Placental pericyte (primary cell): ENCODE measurements at places on chromosomes 3 and 15. TPM values are rescaled to one million over a fixed set of nuclear protein-coding genes. Genes with fewer than 3 reads are reported as not detected.

The ALG1L2 gene
- not detected in 2 replicates for total RNA-seq

The SPINK8 gene
- total RNA-seq, result not detected in 2 replicates

The RBP2 gene
- total RNA-seq, result not detected in 2 replicates

The EPHA3 gene
- 0.14 and 0.22 TPM in 2 replicates for total RNA-seq

The SI gene
- total RNA-seq, result not detected in 2 replicates

The CCDC54 gene
- not detected in 2 replicates for total RNA-seq

The BCL2A1 gene
- total RNA-seq, result 0.44 and 1.3 TPM in 2 replicates

The TNFSF10 gene
- 0.22 and 0.43 TPM in 2 replicates for total RNA-seq

The P2RY1 gene
- total RNA-seq, result under 0.01 and 0.43 TPM in 2 replicates

The LRRC58 gene
- 23.4 and 50.4 TPM in 2 replicates for total RNA-seq

The STAC gene
- 0.14 and 0.44 TPM in 2 replicates for total RNA-seq

The ZCWPW2 gene
- total RNA-seq, result 0.66 and 0.72 TPM in 2 replicates

The NMB gene
- total RNA-seq, result 0.66 and 3.9 TPM in 2 replicates

The ADAMTS7 gene
- 7.7 and 18.8 TPM in 2 replicates for total RNA-seq

The PRR20G gene
- total RNA-seq, result not detected in 2 replicates

The RLBP1 gene
- total RNA-seq, result not detected in 2 replicates

The CCDC33 gene
- 0.88 and 4.0 TPM in 2 replicates for total RNA-seq

The GASK1A gene
- total RNA-seq, result 0.22 and 0.29 TPM in 2 replicates

The ABHD17C gene
- total RNA-seq, result 9.0 and 12.6 TPM in 2 replicates

The ATP13A5 gene
- total RNA-seq, result not detected in 2 replicates

The ZNF717 gene
- 10.6 and 11.8 TPM in 2 replicates for total RNA-seq

The SCAANT1 gene
- not detected in 2 replicates for total RNA-seq

The TMEM62 gene
- total RNA-seq, result 11.4 and 25.8 TPM in 2 replicates

The PRSS50 gene
- not detected in 2 replicates for total RNA-seq

The CP gene
- 0.57 TPM in 1 of 2 replicates, not detected in the other for total RNA-seq

The PRTG gene
- 1.1 and 2.7 TPM in 2 replicates for total RNA-seq

The ZBTB47 gene
- 26.0 and 35.4 TPM in 2 replicates for total RNA-seq

The IL17RB gene
- not detected in 2 replicates for total RNA-seq

The LYZL4 gene
- total RNA-seq, result not detected in 2 replicates

The TMEM40 gene
- total RNA-seq, result 0.86 TPM in 1 of 2 replicates, not detected in the other

The CCDC39 gene
- not detected in 2 replicates for total RNA-seq

The RGMA gene
- total RNA-seq, result not detected in 2 replicates

The SAMD7 gene
- not detected in 2 replicates for total RNA-seq

The CTSH gene
- total RNA-seq, result 2.4 and 4.0 TPM in 2 replicates
